Fibroblast of skin of back (primary cell): ENCODE measurements at places on chromosomes 16 and 17.

DNA sequence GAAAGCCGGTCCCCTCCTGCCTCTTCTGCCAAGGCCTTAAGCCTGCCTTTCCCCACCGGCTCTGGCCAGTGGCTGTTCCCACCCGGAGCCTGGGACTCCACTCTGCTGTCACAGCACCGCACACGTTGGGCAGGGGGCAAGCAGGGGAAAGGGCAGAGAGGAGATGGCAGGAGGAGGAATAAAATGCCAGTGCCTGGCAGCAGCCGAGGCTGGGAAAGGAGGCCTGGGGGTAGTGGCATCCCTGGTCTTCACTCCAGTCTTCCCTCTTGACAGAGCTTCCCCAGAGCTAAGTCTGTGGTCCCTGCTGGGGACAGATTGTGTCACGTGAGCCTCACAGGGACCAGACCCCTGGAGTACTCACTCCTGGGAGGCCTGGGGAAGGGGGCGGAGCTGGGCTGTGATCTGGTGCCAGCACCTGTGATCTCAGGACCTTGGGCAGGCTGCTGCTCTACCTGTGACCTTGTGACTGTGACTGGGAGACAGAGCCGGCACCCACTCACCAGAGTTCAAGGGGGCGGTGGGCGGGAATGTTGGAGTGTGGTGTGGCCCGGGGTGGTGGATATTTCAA, 97.2 kb upstream of the GSE1 start:
- DNase-seq: peak; percentile 26

DNA sequence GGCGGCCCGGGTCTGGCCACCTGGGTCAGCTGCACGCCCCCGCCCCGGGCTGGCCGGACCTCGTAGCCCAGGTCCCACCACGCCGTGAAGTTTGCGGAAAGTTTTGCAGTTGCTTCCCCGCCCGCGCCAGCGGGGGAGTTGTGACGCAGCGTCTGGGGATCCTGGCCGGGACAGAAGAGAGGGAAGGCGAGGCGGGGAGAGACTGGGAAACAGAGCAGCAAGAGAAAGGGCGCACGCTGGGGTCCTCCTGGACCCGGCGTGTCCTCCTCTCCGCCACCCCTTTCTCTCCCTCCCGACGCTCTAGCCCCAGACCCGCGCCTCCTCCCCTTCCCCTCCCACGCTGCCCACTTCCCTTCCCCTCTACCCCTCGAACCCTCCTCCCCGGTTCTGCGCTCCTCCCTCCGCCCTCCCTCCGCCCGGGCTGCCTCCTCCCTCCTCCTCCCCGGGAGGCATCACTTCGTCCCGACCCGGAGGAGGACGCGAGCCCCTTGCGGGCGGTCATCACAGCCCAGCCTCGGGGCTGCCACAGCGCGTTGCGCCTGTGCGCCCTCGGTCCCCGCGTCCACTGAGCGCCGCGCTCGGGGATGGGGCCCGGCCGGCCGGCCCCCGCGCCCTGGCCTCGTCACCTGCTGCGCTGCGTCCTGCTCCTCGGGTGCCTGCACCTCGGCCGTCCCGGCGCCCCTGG, at the start of gene MRC2:
Gene MRC2 (plus strand): TSS at position 452 of the 685 bp plus-strand sequence. CDS start 133 bp downstream, at position 585.
- peak; percentile 85 for DNase-seq

- no peak for DNase-seq
Observed at GRCh38 chr17:53607475-53607874, 215.3 kb upstream of the KIF2B start.

DNA sequence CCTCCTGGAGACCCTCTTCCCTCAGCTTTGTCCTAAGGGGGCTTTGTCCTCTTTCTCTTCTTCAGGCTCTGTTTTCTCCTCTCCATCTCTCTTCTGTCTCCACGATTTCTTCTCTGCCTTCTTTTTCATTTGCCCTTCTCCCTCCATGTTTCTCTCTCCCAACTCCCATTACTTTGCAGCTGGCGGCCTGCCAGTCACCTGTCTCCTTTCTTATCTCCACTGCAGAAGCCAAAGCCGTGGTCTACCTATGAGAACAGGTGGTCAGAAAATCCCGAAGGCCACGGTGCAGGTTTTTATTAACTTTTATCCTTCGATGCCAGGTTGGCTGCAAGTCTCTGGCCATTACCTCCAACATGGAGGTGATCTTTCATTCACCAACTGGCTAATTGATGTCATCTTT, 45.1 kb downstream of the FZD2 start:
- DNase-seq: no peak

DNA sequence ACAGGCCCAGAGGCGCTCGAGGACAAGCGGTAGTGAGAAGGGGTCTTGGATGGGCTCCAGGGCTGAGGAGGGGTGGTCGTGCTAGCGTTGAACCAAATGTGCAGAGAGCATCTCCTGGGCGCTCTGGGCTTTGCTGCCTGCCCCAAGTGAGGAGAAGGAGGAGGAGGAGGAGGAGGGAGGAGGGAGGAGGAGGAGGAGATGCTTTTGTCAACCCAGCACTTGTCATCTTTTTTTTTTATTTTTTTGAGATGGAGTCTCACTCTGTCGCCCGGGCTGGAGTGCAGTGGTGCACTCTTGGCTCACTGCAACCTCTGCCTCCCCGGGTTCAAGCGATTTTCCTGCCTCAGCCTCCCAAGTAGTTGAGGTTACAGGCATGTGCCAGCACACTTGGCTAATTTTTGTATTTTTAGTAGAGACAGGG, 59.8 kb downstream of the PGS1 start:
- DNase-seq: no peak

GRCh38 chr16:86002178-86002900, 103.4 kb downstream of the IRF8 start:
- no peak for DNase-seq

DNA sequence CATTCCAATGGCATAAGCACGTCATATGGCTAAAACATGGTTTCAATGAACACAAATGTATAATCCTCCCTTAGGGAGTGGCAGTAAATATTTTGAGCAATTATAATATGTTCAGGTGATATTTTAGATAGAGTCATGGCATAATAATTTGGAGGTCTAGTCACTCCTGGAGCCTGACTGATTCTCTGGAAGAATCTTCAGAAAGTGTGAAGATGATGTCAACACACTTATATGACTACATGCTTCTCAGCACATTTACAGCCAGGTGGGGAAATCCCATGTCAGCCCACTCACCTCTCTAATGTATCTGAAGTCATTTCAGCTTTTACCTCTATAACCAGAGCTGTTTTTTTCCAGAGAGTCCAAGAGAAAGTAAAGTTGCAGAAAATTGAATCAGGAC, 474.8 kb downstream of the SHISA9 start:
- no peak for DNase-seq

- no peak for DNase-seq
Observed at GRCh38 chr16:85676466-85676865, 12.3 kb downstream of the GINS2 start.

DNA sequence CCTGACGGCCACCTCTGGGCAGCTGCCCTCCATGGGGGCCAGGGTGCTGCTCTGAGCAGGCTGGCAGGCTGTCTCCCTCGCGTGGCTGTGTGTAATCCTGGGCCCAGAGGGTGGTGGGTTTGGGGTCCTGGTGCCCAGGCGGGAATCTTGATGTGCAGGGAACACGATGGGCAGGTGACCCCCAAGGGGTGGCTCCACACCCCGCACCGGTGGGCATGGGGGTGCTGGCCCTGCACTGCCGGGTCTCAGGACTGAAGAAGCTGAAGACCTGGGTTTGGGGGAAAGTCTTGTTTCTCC, 8.6 kb downstream of the CHMP6 start:
- no peak for DNase-seq

DNA sequence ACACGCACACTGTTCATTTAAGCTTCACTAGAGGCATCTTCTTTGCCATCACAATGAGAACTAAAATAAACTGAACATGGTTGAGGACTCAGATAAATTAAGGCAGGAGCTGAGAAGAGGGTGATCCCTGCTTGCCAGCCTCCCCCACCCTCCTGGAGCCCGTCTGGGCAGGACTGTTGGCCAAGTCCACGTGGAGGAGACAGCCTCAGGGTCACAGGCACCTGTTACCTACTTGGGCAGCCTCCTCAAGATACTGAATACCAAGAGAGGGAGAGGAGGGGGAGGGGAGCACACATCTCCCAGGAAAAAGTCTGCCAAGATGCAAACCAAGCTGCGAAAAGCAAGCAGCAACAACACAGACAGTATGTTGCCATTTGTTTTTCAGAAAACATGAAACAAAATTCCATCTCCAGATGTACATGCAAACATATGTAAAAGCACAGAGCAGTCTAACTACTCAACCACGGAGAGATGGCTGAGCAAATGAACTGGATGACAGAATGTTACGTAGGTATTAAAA, 67.4 kb downstream of the SLC39A11 start:
- DNase-seq: no peak
